ENCODE measurements at places on chromosomes 12 and 14. TPM values are rescaled to one million over a fixed set of nuclear protein-coding genes. Genes with fewer than 3 reads are reported as not detected.

- H3K4me1 ChIP-seq: no peaks in the 10 kb centered on the region
- H3K36me3 ChIP-seq: no peaks in the 10 kb centered on the region
- no peaks in the 10 kb centered on the region for H3K27me3 ChIP-seq
- no peak overlapping the region for H3K4me3 ChIP-seq
Observed at GRCh38 chr14:61898568-61898967, 136.3 kb downstream of the SNAPC1 start.

GRCh38 chr12:18567787-18568186 lies 170.0 kb downstream of the PLCZ1 start:
- no peak overlapping the region for H3K27ac ChIP-seq
- H3K36me3 ChIP-seq: no peaks in the 10 kb centered on the region
- no peak for DNase-seq
- H3K4me1 ChIP-seq: no peaks in the 10 kb centered on the region

DNA sequence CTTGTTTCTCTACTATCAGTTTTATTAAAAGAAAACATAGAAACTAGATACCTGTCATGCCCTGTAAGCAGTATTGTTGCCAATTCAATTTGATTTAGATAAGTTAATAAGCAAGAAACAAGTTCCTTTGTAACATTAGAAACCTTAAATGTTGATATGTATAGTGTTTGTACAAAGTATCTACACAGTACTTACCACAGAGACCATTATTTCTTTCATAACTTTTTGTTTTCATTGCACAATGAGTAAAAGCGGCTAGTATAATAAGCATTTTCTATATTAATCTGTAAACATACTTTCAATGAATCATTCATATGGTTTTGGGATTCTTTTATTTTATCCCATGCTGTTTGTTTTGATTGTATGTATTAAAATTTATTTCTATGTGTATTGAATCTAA lies 305.1 kb downstream of the TTC6 start:
- no peak overlapping the region for H3K27ac ChIP-seq
- no peaks in the 10 kb centered on the region for H3K4me1 ChIP-seq
- DNase-seq: no peak
- peaks cover 20% of the 10 kb centered on the region for H3K27me3 ChIP-seq

Gene A2M
- total RNA-seq: 0.60 TPM

Gene SLC7A7
- total RNA-seq: 0.21 TPM
